ENCODE measurements at places on chromosomes 6 and 20. TPM values are rescaled to one million over a fixed set of nuclear protein-coding genes. Genes with fewer than 3 reads are reported as not detected.

DNA sequence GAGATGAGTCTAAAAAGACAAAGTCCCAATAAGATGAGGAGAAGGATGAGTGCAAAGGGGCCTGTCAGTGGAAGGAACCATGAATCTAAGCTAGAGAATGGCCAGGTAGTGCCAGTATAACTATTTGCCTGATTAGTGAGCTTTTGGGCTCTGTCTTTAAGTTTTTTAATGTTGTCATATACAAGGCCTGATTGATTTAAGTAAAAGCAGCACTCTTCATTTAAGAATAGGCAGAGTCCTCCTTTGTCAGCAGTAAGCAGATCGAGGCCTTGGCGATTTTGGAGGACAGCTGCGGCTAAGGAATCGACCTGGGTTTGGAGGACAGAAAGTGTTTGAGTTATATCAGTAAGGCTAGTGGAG, 753.4 kb upstream of the ADGRB3 start:
- no peak for DNase-seq

GRCh38 chr6:135506270-135506997, 8.9 kb upstream of the AHI1 start:
- DNase-seq, result no peak

DNA sequence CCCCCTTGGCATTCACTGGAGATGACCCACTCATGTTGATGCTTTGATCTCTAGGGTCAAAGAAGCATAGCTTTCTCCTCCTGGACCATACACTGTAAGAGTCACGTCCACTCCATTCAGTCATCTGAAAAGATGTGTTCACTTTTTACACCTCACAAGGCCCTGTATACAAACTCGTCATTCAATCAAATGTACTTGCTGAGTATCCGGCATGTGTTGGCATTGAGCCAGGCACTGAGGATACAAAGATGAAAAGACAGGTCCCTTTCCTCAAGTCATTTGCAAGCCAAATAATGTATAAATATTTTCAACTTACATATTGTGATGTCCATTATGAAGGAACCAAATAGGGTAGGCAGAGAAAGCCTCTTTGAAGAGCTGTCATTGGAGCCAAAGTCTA, 32.6 kb upstream of the CSNK2A1 start:
- DNase-seq, result no peak

DNA sequence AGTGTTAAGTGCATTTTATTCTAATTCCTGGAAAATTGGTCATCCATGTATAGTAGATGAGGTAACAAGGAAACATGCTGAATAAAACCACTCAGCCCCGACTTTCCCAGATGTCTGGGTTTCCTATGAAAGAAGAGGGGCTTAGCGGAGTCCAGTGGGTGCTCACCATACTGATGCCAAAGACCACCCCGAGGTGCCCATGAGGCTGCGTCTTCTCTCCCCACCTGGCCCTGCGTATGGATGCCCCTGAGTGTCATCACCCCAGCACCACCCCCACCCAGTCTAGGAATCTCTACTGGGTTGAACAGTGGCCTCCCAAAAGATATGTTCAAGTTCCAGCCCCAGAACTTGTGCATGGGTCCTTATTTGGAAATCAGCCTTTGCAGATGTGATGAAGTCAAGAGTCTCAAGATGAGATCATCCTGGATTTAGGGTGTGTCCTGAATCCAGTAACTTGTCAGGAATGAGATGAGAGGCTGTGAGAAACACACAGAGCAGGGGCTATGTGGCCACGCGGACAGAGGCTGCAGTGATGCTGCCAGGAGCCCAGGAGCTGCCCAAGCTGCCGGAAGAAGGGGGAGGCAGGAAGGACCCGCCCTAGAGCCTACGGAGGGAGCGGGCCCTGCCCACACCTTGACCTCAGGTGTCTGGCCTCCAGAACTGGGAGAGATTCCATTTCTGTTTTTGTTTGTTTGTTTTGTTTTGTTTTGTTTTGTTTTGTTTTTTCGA, 124.6 kb upstream of the CDH4 start:
- peak; percentile 18 for DNase-seq

Gene RAET1E
- 0.29 TPM for total RNA-seq

Gene UCKL1
- total RNA-seq, result 36.0 TPM

Gene KCNK16
- not detected for total RNA-seq
